Hair follicular keratinocyte (primary cell): ENCODE measurements at places on chromosomes 12 and 14. TPM values are rescaled to one million over a fixed set of nuclear protein-coding genes. Genes with fewer than 3 reads are reported as not detected.

The KRT8 gene
- 61.1 and 107 TPM in 2 replicates for total RNA-seq

The GPR68 gene
- 5.0 and 5.4 TPM in 2 replicates for total RNA-seq

The HOXC11 gene
- total RNA-seq = 2.8 and 3.1 TPM in 2 replicates

The MYG1 gene
- 57.2 and 61.8 TPM in 2 replicates for total RNA-seq

The TROAP gene
- 6.7 and 23.1 TPM in 2 replicates for total RNA-seq

The BHLHE41 gene
- total RNA-seq = 0.19 and 2.7 TPM in 2 replicates

The TCL1A gene
- total RNA-seq = not detected in 2 replicates

The B4GALNT1 gene
- total RNA-seq = 0.34 and 1.2 TPM in 2 replicates

The TC2N gene
- 9.6 and 15.1 TPM in 2 replicates for total RNA-seq

The C3AR1 gene
- not detected in 2 replicates for total RNA-seq

The GYS2 gene
- total RNA-seq = not detected in 2 replicates

The SAMD15 gene
- total RNA-seq = 0.19 and 0.39 TPM in 2 replicates

The TRAF3 gene
- 15.1 and 16.4 TPM in 2 replicates for total RNA-seq

The IGFBP6 gene
- total RNA-seq = 93.5 and 128 TPM in 2 replicates

The LMNTD1 gene
- total RNA-seq = not detected in 2 replicates

The AGAP2 gene
- 0.80 and 0.94 TPM in 2 replicates for total RNA-seq

The SOAT2 gene
- total RNA-seq = not detected in 2 replicates

The PLCZ1 gene
- total RNA-seq = not detected in 2 replicates

The ADSS1 gene
- total RNA-seq = 0.91 and 5.7 TPM in 2 replicates
